ENCODE measurements at places on chromosomes 16 and 17.

- no peak for DNase-seq
Measured at GRCh38 chr17:35406568-35406967, 25.7 kb downstream of the SLFN12 start.

- no peak for DNase-seq
Measured at GRCh38 chr16:24819462-24820040, 26.2 kb upstream of the SLC5A11 start.

GRCh38 chr16:68284847-68285246, 20.5 kb downstream of the SLC7A6 start:
- DNase-seq = no peak

DNA sequence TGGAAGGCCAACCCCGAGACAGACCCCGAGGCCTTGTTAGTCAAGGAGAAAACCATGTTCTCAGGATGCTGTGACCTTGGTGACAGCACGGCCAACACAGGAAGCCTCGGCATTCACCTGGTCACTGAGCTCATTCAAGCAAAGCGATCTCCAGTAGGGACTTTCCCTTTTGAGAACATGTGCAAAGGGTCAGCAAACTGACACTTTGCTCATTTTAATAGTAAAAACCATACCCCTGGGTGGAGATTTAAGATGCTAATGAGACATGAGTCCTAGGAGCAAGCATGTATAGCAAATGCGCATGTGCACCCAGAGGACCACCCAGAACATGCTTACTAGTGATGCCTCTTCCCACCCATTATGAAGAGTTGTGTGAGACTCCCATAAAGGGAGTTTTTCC, 5.7 kb upstream of the SULT1A2 start:
- DNase-seq = no peak
